ENCODE measurements at places on chromosomes 4 and X. TPM values are rescaled to one million over a fixed set of nuclear protein-coding genes. Genes with fewer than 3 reads are reported as not detected.

CASP6 gene
- not detected for total RNA-seq

PABPC5 gene
- total RNA-seq, result 0.75 TPM

SHROOM4 gene
- 25.3 TPM for total RNA-seq

- H3K4me3 ChIP-seq, result no peak overlapping the region
- no peaks in the 10 kb centered on the region for H3K36me3 ChIP-seq
- H3K4me1 ChIP-seq, result no peaks in the 10 kb centered on the region
- H3K27ac ChIP-seq, result no peak overlapping the region
- DNase-seq, result no peak
These were observed 25.1 kb upstream of the SH3RF1 start for GRCh38 chr4:169295822-169296221.

All from ascending aorta (tissue), 2 donors.